ENCODE measurements at places on chromosomes 2 and 18.

DNA sequence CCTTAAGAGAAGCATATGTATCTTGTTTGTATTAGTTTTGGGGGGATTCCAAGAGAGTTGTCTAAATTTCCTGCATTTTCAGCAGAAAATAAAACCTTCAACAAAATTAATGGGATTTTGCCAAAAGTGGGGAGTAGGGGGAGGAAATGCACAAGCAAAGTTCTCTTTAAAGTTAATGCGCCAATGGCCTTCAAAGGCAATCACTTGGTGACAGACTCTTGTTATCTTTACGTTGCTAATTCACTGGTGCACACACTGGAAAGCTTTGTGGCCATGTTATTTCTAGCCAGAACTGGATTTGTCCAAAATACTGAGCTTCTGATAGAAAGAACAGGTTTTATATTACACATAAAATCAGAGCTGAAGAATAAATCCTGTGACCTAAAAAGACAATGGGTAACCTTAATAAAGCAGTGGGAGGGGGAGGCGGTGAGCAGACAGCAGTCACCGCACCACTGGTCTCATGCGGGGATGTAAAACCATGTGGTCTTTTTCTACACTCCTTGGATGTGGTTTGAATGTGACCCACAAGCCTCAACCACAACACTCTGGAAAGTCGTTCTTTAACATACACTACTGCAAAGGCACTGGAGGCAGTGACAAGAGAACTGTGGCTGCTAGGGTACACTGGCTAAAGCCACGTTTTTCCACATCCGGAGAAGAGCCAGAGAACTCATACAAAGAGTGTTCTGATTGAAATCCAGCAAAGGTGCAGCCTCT is 176.9 kb upstream of the SMAD7 start:
- DNase-seq, result no peak

GRCh38 chr2:159651884-159652283 is 35.5 kb upstream of the BAZ2B start:
- no peak for DNase-seq

- no peak for DNase-seq
These were observed 671.0 kb upstream of the SOX11 start for GRCh38 chr2:5021136-5021535.

DNA sequence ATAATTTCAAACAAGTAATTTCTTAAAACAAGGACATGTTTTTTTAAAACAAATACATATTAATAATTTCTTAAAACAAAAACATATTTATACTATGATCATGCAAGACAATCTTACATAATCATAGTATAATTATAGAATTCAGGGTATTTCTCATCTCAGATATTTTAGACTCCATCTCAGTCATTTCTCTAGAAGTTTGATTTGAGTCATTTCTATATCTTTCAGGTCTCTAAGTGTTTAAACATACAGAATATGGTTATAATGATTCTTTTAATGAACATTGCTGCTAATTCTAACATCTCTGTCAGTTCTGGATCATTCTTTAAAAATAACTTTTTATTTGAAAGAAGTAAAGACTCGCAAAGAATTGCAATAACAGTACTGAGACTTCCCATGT is 154.2 kb upstream of the KYNU start:
- DNase-seq, result no peak

GRCh38 chr2:134234535-134234934 is 19.3 kb upstream of the MGAT5 start:
- no peak for DNase-seq

DNA sequence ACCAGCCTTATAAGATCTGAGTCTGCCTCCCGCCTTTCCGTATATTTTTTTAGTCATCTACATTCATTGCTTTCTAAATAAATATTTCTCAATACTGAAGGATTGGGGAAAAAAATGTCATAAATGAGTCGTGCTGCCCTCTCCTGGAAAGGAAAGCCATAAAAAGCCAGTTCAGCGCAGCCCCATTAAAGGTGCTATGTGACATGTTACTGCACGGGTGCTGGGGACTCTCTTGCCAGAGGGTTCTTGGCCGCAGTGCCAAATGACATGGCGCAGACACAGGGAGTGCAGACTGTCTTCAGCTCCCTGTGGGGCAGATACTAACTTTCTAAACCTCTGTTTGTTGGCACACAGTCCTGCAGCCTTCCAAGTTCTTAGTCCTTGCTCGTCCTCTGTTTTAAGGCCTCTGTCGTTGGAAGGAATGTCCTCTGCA is 53.7 kb upstream of the MAP3K20 start:
- no peak for DNase-seq

- DNase-seq, result no peak
These were observed 169.2 kb upstream of the GLI2 start for GRCh38 chr2:120566331-120567035.

- DNase-seq, result no peak
These were observed 3.3 kb downstream of the ACVR1 start for GRCh38 chr2:157872791-157873190.

- no peak for DNase-seq
These were observed 64.5 kb downstream of the CRACDL start for GRCh38 chr2:98871506-98871905.

DNA sequence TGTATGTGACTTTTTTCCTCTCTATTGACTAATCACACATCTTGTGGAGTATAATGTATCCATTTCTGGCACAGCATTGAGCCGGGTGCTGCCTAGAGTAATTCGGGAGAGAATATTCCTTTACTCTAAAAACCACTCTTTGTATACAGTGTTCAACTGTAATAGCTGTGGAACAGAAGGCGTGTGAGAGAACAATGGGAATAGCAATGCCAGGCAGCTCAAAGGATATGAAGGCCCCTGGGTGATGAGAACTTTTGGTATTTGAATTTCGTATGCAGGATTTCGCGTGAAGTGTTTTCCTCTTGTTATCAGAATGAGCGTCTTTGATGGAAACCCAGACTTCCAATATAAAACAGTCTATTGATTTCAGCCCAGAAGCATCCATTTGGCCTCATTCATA is 84.6 kb upstream of the MAP3K20 start:
- DNase-seq, result no peak

DNA sequence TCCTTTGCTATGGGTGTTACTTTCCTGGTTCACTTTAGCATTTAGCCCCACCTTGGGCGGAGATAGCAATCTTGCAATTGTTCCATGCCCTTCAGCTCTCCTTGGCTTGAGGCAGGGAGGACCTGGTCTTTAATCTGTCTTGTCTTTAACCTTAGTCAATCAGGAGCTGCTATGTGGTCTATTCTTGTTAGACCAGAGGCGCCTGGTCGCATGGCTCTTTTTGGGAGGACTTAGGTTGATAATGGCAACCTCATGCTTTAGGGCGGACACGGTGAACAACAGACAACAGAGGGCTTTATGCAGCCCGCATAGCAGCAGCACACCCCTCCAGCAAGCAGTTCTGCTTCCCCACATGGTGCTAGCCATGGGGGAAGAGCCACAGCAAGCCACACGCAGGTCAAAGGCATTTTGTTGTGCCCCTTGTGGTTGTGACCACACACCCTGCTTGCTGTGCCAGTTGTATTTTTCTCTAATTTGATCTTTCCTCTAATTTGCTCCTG is 17.7 kb upstream of the ZDBF2 start:
- no peak for DNase-seq

DNA sequence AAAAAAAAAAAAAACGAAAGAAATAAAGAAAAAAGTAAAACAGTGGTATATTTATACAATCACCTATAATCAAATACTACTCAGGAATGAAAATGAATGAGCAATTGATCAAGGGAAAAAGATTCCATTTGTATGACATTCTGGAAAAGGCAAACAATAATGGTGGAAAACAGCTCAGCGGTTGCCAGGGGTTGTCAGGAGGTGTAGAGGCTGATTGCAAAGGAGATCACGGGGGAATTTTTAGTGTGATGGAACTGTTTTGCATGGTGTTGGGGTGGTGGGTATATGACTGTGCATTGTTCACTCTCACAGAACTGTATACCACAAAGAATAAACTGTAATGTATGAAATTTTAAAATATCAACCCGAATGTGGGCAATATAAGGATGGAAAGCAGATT is 45.5 kb upstream of the INPP4A start:
- no peak for DNase-seq

DNA sequence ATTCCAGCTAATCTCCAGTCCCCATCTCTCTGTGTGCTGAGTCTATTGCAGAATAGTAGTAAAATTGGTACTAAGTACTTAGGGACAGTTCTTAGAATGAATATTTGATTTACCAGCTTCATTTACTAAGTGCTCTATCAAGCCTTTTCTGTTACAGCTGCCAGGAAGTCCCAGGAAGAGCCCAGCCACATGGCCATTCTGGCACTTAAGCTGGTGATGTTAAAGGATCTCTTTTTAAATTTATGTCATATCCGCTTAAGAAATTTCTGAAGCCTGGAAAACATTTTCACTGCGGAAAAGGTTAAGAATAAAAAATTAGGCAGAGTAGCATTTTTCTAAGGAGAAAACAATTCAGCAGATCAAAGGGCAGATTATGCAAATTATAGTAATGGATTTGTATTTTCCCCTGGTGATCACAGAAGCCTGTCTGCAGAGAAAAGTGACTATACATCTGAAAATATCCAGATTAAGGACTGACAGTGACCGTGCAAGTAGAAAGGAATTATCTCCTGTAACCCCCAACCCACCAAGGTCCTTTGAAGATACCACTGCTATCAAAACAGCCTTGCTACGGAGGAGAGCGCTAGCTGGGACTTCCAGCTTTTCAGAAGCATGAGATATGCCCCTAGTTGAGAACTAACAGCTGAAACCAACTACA is 260.8 kb downstream of the SH3BP4 start:
- DNase-seq, result no peak

- no peak for DNase-seq
These were observed 47.4 kb downstream of the LRPPRC start for GRCh38 chr2:43948370-43948769.

DNA sequence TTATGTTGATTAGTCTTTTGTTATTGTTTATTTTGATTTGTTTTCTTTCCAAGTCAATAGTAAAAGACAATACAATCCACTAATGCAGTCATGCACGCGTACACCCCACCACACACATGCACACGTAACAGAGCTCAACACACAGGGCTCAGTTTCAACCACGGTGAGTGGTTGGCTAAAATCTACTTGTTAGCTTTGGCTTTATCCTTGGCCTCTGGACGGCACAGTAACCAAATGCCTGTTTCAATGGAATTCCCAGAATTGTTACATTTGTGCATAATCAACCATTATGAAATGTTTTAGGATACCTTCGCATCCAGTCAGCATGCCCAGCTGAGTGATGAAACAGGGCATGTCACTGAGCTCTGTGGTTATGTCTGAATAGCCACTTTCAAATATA is 53.2 kb downstream of the NYAP2 start:
- no peak for DNase-seq

DNA sequence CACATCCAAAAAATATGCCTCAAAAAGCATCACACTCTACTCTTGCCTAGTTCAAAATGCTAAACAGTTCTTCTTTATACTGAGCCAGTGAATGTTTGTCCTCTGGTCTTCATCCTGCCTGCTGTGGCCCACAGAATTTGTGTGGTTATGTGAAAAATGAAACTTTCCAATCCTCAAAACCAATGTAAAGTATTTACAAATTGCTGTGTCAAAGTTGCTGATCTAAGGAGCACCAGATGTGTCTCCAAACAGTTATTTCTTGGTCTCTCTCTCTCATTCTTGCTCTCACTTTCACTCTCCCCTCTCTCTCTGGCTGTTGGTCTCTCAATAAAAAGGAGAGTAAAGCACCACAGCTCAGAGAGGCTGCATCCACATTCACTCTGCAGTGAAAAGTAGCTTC is 23.0 kb downstream of the EPHA4 start:
- DNase-seq, result no peak

GRCh38 chr2:27211943-27212625 is at the start of the genes ATRAID and SLC5A6:
TSS of gene ATRAID (plus strand) at chr2:27212041. CDS start at chr2:27212369, 328 bp downstream.
TSS of gene SLC5A6 (minus strand) at chr2:27212268. CDS start at chr2:27207650, 4,618 bp downstream.
- DNase-seq, result peak; percentile 92

DNA sequence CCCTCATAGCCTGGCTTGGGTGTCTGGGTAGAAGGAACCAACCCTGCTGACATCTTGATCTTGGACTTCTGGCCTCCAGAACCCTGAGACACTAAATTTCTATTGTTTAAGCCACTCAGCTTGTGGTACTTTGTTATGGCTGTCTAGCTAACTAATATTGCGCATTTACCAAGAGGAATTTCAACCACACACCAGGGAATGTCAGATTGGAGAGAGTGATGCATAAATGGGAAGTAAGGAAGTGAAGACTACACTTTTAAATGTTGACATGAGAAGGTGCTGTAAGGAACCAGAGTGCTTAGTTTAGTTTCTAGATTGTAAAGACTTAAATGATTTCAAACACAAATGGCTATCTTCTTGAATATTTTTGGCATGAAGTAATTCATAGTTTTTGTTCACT is 98.9 kb upstream of the ITGB6 start:
- DNase-seq, result no peak

DNA sequence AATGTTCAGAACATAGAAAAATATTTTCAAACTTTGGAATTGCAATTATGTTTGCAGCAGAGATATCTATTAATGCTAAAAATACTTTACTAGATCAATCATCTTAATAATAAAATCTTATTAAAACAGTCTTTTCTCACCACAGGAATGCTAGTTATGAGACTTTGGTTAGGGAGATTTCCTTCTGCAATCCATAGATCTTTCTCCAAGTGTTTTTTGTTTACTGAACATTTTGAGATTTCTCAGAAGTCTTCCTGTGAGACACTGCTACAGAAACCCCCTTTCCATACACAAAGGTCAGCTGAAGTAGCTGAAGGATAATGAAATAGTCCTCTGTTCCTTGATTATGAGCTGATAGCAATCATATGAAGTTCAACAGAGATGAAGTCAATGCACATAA is 59.4 kb upstream of the RAPH1 start:
- no peak for DNase-seq

- DNase-seq, result no peak
These were observed 7.0 kb downstream of the ERLEC1 start for GRCh38 chr2:53793821-53794220.

DNA sequence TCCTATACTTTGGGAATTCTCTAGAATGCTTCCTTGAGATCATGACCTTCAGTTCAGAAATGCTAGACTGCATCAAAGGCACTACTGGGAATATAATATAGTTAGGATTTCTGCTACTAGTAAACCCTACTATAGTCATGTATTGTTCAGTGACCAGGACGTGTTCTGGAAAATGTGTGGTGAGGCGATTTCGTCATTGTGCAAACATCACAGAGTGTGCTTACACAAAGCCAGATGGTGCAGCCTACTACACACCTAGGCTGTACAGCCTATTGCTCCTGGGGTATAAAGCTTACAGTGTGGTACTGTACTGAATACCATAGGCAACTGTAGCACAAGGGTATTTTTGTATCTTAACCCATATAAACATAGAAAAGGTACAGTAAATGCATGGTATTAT is 13.0 kb downstream of the CXCR4 start:
- DNase-seq, result no peak

- no peak for DNase-seq
These were observed 187.6 kb downstream of the ZNF521 start for GRCh38 chr18:25164211-25164847.

DNA sequence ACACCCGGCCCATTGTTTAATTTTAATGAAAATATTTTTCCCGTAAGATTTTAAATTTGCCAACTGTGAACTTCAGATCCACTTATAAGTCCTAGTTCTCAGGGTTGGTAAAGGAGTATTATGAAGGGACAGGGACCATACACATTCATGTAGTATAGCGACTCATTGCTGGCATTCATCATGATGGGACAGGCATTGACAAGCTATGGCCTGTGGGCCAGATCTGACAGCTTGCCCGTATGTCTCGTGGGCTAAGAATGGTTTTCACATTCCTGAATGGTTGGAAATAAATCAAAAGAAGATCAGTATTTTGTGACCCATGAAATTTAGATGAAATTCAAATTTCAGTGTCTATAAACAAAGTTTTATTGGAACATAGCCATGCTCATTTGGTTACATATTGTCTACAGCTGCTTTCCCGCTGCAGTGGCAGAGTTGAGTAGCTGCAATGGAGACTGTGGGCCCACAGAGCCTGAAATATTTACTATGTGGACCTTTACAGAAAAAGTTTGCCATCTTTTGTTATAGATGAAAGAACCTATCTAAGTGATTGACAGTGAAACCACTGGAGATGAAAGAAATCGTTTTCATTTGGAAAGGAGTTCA is 4.1 kb downstream of the RAPGEF4 start:
- no peak for DNase-seq

Measured in cortex of kidney (tissue), 1 donor.